Activated CD4-positive, alpha-beta T cell treated with anti-CD3 and anti-CD28 coated beads for 4 hours (primary cell): ENCODE measurements at places on chromosomes 6 and 20.

DNA sequence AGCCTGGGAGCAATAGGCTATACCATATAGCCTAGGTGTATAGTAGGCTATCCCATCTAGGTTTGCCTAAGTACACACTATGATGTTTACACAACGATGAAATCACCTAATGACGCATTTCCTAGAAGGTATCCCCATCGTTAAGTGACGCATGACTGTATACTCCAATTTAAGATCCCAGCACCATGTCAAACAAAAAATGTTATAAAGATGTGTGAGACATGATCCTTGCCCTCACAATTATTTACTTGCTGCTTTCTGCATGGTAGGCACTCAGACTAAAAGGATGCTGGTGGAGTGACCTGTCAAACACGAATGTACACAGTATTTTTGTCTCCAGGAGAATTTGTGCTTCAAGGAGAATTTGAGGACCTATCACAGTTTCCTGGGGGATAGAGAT, 32.3 kb downstream of the SNAP25 start:
- no peak for DNase-seq

DNA sequence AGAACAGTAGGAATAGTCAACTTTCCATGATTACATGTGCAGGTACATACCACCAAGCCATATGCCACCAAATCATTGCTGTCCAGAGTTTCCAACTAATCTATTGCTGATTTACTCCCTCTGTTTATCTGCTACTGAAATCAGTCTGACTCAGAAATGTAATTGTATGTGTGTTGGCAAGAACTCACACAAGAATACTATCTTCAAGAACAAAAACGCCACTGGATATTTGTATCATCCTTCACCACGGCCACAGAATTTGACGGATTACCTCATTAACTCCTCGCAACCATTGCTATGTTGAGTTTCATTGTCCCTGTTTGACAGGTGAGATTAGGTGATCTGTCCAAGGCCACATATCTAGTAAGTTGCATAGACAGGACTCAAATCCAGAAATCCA, 159.2 kb downstream of the GMPR start:
- DNase-seq: no peak

DNA sequence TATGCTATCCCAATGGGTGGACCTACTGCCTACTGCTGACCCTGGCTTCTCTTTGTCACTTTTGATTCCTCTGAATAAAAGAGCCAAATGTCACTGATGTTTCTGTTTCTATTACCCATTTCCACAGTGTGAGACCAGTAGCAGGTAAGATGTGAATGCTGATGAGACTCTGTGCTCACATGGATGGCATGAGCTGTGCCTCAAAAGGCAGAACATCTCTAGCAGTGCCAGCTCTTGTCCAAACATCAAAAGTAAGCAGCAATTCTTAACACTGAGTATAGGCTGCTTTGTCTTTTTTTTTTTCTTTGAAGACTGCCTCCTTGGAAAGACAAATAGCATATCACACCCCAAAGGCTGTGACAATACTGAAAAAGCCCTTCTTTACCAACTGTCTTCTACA, 459.2 kb upstream of the RUNX2 start:
- DNase-seq: no peak

DNA sequence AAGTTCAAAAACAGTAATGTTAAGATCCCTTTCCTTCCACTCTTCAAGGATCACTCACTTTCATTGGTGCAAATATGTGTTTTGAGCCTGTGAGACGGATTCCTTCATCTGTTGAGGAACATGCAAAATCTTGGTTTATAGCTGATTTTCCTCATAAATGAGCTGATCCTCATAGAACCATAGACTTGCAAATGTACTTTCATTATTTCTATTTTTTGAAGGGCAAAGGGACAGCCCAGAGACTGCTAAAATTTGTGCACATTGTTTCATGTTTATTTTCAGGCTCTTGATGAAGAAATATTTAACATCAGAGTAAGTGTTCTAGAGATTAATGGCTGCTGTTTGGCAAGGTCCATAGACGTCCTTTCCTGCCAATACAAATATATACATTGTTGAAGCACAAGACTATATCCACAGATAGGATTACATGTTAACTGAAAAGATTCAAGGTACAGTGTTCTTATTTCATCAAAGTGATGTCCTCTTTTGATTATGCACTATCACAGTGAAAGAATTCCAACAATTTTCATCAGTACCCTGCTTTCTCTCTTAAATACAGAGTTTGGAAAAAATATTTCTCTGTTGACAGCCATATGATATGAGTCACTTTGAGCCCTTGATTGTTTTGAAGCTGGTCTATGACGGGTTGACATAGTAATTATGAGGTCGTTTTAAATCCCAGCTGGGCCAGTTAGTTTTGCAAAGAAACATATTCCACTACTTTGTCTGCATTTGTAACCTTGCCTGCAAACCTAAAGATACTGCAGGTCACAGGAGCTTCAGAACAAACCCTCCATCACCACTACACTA, 95.7 kb downstream of the FILIP1 start:
- DNase-seq: no peak

DNA sequence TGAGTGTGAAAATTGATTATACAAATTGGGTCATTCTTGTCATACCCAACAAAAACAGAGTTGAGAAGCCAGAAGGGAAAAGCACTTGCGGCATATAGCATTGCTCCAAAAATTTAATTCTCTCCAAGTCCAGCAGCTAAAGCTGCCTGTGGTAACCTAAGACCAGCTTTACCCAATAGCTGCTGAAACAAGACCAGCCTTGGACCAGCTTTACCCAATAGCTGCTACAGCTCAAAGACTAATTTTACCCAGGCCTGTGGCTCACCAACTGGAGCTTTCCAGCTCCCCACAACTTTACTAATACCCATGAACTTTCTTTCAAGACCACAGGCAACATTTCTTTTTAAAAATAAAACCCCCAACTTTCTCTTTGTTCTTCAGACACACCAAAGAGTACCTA, 32.8 kb upstream of the ZNF133 start:
- DNase-seq: no peak

DNA sequence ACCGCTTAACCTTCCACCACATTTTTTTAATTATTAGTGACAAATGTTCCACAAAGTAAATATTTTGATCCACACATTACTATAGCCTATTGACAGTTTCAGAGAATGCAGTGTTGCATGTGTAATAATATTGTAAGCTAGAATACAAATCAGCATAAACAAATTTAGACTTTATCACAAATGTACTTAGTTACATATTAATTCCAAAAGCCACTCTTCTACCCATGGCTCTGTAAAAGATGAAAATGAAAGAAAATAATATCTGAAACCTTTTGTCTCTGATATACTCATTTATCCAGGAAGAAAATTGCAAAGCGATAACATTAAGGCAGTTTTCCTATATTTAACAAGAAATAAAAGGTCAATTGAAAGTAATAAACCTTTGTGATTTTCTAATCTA, 954.0 kb upstream of the MAN1A1 start:
- DNase-seq: no peak

DNA sequence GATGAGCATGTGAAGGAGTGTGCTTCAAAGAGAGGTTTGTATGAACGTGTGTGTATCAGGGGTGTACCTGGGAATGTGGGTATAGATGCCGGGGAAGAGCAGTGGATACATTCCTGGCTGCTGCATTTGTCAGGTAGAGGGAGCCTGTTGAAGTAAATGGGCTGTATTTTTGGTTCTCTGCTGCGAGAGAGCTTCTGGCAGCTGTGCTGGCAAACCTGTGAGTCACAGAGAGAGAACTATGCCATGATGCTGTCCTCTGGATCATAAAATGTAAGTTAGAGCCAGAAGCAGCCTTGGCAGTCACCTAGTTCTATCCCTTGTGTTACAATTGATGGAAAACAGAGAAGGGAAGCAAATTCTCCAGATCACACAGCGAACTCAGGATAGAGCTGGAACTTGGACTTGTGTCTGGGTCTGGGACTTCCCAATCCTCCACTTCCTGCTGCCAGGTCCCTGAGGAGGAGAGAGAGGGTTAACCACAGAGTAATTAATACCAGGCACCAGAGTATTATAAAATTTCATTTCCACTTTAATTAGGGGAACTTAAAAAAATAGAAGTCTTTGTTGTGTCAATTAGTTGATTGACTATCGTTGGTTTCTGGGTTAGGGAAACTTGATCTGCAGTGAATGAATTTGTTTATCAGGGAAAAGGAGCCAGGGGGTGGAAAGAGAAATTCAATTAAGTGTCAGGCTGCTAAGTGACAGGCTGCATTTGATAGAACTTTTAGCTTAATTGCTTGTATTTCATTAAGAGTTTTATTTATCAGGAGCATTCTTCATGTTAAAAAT, 41.1 kb upstream of the GTSF1L start:
- DNase-seq: no peak

- DNase-seq: no peak
These were observed 91.0 kb downstream of the BCKDHB start for GRCh38 chr6:80197474-80197873.

- DNase-seq: no peak
These were observed 6.5 kb downstream of the PHIP start for GRCh38 chr6:79071547-79071946.

- DNase-seq: no peak
These were observed 18.9 kb downstream of the L3MBTL3 start for GRCh38 chr6:130037207-130037811.
